ENCODE measurements at places on chromosomes 5 and 9.

DNA sequence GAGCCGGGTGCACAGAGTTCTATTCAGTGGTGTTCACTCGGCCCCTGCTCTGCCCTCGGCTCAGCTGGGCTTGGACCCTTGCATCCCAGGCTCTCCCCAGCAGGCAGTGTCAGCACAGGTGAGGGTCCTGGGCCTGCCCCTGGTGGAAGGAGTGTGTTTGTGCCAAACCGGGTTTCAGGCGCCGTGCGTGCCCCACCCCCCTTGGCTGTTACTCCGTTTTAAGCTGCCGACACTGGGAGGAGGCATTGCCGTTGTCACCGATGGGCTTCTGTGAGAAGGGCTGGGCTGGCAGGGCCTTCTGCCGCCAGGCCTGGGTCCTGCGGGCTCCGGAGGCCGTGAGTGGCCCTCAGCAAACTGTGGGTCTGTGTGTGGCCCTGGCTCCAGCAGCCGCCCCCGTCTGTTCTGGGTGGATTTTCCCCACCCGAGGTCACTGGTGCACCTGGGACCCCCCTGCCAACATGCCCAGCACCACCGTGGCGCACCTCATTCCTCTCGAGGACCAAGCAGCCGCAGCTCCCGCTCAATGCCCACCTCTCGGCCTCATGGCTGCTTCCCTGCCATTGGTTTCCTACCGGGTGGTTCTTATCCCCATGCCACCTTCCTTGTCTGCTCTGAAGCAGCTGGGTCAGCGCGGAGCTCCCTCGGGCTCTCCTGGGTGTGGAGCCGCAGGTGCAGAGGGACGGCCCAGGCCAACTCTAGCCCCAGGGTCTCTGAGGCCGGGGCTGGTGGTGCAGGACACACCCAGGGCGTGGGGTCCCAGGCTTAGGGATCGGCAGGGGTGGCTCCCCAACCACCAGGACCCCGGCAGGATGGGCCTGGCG is 44.3 kb upstream of the EXOC3 start:
- no peak for DNase-seq

- no peak for DNase-seq
Measured at GRCh38 chr5:6487081-6487480, 38.4 kb downstream of the UBE2QL1 start.

DNA sequence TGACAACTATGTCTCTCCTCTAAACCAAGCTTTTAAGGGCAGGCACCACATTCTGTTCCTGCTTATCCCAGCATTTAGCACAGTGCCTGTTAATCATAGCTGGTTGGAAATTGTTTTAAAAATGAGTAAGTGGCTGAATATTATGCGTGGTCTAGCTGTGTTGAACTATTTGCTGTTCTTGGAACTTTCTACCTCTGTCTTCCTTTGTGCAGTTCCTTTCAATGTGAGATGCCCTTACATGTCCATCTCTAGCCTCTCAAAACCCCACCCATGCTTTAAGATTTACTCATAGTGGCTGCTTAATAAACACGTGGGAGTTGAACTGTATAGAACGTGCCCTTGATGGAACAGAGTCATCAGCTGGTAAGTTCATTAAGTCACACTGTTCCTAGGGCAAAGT is 34.5 kb downstream of the C9orf57 start:
- no peak for DNase-seq

- DNase-seq = no peak
Measured at GRCh38 chr9:127090341-127090985, 32.0 kb downstream of the ANGPTL2 start.

DNA sequence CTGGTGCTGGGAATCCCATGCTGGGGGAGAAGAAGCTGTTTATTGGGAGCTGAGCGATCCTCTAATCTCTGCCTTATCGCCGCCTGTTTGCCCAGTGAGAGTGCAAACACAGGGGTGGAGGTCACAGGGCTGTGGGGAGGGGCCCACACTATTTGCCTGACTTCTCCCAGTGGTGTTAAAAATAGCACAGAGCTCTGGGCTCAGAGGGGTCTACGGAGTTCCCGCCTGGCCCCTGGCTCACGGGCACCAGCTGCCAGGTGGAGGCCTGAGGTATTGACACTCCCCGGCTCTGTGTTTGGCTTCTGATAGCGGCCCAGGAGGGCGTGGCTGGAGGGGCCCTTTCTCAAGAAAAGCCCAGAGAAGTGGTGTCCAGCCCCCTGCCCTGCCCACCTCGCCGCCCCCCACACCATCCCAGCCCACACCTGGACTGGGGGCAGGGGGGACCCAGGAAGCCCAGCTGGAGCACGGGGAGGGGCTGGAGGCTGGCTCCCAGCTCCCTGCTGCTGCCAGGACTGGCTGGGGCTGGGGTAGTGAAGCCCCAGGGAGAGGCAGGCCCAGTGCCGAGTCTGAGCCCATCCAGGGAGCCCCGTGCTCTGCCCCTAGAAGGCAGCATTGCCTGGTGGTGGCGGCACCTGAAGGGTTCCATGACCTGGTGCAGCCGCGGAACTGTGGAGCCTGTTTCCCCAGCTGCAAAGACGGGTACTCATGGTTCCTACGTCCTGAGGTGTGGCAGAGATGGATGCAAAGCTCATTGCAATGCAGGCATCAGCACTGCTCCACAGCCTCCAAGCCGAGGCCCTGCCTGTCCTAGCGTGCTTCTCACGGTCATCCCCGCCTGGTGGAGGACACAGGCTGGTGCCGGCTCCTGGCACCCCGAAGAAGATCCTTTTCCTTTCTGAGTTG is 35.7 kb upstream of the EGFL7 start:
- DNase-seq = no peak

- DNase-seq = no peak
Measured at GRCh38 chr5:109196823-109197160, 213.0 kb downstream of the PJA2 start.

DNA sequence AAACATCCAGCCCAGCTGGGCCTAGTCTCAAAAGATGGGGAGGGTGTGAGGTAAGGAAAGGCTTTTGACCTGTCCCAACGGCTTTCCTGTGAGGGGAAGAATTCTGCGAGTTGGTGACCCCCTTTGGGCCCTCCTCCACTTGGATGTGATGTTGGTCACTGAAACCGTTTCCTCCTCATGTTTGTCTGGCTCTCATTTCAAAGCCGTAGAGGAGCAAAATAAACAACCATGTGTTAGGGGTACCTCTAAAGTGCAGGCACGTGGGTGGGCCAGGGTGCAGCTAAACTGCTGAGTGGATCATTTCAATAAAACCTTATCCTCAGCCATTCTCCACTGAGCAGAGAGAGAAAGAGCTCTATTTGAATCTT is 84.3 kb upstream of the MELK start:
- DNase-seq = no peak

- no peak for DNase-seq
Measured at GRCh38 chr9:86838519-86839497, 108.5 kb downstream of the GAS1 start.

GRCh38 chr9:33426843-33427293 is 20.5 kb downstream of the AQP3 start:
- no peak for DNase-seq

- DNase-seq = no peak
Measured at GRCh38 chr9:72454871-72455491, 66.4 kb upstream of the TMC1 start.

DNA sequence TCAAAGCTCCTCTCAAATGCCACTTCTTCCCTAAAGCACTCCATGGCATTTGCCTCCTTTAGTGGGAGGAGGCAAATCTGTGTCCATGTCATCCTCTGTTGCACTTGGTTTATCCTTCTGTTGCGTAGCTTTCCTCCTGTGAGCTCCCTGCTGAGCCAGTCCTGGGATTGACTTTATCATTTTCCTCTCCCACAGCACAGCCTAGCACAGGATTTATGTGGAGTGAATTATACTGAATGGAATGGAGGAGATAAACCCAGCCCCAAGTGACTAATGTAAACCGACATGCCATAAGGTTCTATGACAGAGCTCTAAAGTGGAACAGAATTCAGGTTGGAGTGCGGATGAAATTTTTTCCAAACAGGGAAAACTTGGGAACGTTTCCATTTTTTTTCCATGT is 26.4 kb upstream of the TOMM5 start:
- no peak for DNase-seq

DNA sequence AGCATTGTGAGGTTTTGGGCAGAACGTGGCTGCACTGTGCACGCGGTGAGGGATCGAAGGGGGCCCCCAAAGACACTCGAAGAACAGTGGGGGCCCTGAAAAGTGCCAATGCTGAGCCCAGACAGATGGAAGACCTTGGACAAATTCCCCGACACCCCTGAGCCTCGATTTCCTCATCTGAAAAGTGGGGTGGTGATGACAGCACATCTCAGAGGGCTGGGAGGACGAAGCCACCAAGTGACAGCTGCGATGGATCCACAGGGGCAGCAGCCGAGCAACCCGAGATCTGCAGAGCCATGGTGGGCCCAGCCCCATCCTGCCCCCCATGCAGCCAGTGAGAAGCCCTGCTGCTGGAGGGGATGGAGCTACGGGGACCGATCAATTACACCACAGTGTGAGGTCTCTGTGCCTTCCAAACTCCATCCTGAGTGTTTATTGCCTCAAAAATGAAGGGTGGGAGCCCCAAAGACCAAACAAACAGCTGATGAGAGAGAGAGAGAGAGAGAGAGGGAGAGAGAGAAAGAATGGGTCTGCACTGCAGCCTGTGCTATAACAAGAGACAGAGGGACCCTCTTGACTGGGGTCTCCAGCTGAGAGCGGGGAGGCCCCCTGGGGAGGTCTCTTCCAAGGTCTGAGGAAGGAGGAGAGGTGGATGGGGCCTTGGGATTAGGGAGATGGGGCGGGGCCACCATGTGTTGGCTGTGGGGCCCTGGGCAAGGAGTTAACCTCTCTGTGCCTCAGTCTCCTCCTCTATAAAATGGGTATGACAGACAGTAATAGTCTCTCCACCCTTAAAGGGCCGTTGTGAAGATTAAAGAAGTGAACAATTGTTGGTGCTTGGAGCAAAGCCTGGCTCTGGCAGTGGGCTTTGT is 134.4 kb upstream of the IER5L start:
- DNase-seq = no peak

DNA sequence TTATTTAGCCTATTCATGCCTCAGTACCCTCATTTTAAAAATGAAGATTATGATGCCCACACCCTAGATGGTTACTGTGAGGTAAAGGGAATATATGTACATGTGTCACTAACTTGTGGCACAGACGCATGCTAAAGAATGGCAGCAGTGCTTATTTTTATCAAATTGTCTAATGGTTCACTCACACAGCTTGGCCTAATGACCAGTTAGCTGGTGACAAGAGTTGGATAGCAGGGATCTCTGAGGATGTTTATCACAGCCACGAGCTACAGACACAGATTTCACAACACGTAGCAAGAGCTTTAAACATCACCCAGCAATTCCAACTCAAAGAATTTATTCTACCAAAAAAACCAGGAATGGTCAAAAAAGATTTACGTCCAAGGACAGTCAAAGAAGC is 7.2 kb downstream of the BAG1 start:
- no peak for DNase-seq

DNA sequence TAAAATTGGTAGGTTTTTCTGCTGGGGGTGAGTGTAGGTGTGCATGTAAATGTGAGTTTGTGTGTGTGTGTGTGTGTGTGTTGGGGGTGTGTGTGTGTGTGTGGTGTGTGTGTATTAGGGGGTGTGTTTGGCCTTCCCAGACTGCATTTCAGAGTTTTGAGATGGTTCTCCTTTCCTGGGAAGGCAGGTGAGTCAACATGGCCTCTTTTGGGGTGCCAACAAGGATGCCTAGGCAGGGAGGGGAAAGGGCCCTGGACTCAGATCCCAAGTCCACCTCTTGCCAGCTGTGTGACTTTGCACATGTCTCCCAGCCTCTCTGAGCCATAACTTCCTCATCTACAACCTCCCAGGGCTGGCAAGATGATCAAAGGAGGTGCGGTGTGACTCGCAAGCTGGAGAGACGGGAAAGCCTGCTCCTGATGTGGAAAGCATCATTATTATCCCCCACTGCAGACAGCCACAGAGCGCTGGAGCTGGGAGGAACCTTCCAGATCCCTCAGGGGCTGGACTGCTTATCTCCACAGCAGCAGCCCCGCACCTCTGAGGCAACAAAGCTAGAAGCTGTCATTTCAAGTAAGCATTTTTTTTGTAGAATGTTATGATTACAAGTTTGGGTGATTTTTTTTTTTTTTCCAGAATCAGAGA is 63.5 kb upstream of the TBC1D2 start:
- no peak for DNase-seq

DNA sequence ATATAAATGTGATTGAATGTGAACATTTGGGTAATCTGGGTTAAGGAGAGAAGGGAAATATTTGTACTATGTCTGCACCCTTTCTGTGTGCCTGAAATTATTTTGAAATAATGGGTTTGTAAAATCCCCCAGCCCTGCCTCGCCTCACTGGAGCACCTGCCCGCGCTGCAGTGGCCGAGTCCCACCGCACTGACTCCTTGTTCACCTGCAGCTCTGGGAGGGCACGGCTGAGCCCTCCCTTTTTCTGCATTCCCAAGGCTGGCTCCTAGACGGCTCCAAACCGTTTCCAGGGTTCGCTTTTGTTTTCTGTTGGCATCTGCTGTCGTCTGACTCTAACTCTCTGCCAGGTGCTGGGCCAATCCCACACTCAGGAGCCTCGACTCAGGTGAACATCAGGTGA is 17.6 kb upstream of the PPP1R26 start:
- DNase-seq = no peak

All from iPS DF 19.7 (cell line).